ENCODE measurements at places on chromosomes 5 and 9.

DNA sequence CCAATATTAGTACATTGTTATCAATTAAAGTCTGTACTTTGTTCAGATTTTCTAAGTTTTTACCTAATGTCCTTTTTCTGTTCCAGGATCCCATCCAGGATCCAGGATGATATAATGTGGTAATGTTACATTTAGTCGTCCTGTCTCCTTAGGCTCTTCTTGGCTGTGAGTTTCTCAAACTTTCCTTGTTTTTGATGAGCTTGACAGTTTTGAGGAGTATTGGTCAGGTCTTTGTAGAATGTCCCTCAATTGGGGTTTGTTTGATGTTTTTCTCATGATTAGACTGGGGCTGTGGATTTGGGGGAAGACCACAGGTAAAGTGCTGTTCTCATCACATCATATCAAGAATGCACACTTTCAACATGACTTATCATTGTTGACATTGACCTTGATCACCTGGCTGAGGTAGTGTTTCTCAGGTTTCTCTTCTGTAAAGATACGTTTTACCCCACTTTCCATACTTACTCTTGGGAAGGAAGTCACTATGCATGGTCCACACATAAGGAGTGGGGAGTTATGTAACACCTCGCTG, 9.6 kb downstream of the NDFIP1 start:
- H3K4me1 ChIP-seq, result peaks cover 74% of the 10 kb centered on the region
- no peak overlapping the region for H3K27ac ChIP-seq
- peaks cover 45% of the 10 kb centered on the region for H3K36me3 ChIP-seq
- no peak overlapping the region for H3K4me3 ChIP-seq
- H3K27me3 ChIP-seq, result no peaks in the 10 kb centered on the region

- H3K4me1 ChIP-seq, result no peaks in the 10 kb centered on the region
- peaks cover 7% of the 10 kb centered on the region for H3K27me3 ChIP-seq
Observed at GRCh38 chr5:163574472-163575440, 69.3 kb downstream of the MAT2B start.

DNA sequence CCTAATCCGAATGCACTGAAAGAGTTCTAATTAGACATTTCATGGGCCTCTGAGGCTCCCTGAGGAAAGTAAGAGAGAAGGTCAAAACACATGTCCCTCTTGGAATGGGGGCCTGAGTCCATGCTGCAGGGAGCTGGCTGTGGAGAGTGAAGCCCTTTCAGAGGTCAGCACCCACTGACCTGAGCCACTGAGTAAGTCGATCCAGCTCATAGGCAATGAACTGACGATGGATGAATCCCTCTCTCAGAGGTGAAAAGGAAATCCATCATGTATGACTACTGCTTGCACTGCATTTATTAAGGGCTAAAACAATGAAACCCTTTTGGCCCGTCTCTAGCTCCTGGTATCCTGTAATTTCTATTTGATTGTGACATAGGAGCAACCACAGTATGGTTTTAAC, 288.9 kb upstream of the VLDLR start:
- H3K27me3 ChIP-seq, result peaks cover 3% of the 10 kb centered on the region
- no peak for DNase-seq
- no peak overlapping the region for H3K4me3 ChIP-seq

DNA sequence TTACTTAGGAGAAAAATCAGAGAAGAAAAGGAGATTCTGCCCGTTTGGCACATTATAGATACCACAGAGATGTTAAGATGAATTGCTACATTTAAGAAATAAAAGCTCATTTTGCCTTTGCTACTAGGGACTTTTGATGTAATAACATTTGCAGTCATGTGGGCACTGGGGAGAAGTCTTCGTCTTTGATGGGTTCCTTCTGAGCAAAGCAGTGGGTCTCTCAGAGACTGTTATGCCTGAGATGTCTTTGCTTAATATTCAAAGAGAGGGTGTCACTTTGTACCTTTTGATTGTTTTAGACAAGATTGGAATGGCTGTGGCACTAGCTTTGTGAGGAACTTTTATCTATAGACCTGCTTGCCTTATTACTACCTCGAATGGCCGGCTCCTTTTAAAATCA, 25.0 kb downstream of the SLC25A25 start:
- DNase-seq, result no peak
- H3K36me3 ChIP-seq, result peaks cover 26% of the 10 kb centered on the region
- peaks cover 63% of the 10 kb centered on the region for H3K4me1 ChIP-seq

- H3K36me3 ChIP-seq, result no peaks in the 10 kb centered on the region
- H3K27me3 ChIP-seq, result no peaks in the 10 kb centered on the region
- no peak overlapping the region for H3K27ac ChIP-seq
- no peaks in the 10 kb centered on the region for H3K4me1 ChIP-seq
- H3K4me3 ChIP-seq, result no peak overlapping the region
- no peak for DNase-seq
Observed at GRCh38 chr5:160833806-160834205, 18.2 kb downstream of the ATP10B start.

DNA sequence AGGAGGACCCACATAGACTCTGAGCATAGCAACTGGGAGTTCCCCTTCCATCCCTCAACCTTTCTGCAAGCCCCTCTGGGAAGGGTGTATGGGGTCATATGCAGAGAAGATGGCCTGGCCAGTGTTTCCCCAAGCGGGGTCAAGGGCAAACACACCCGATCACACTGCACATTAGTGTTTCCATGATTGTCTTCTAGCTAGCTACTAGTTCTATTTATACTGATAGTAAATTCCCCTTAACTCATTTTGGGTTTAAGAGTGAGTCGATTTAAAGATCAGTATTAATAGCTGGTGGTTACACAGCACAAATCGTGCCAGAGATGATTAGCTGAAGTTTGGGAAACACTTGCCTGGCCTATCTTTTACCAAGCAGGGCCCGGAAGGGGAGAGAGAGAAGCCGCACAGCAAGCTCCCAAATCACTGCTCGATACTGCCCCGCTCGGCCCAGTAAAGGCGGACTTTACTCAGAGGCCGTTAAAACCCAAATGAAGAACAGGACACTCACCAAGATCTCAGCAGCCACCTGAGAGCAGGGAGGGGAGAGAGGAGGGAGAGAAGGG, 29.4 kb upstream of the TNIP1 start:
- H3K4me3 ChIP-seq, result no peak overlapping the region
- no peaks in the 10 kb centered on the region for H3K4me1 ChIP-seq
- peaks cover 65% of the 10 kb centered on the region for H3K36me3 ChIP-seq

DNA sequence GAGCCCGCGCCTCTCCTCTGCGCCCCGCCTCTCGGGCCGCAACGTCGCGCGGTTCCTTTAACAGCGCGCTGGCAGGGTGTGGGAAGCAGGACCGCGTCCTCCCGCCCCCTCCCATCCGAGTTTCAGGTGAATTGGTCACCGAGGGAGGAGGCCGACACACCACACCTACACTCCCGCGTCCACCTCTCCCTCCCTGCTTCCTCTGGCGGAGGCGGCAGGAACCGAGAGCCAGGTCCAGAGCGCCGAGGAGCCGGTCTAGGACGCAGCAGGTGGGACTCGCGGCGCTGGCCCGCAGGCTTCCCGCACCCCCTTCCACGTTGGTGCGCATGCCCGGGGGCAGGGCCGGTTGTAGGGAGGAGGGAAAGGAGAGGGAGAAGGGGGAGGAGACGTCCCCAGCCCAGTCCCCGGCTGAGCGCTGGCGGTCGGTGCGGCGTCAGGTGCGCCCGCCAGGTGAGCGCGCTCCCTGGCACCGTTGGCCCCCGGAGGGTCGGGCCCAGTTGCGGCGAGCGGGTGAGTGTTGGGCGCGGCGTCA, at the start of gene OCLN:
Gene OCLN, plus strand, starts transcription at position 400 of the 532 bp plus-strand sequence. CDS start 11,455 bp downstream, outside the sequence.
- peaks cover 13% of the 10 kb centered on the region for H3K4me1 ChIP-seq
- DNase-seq, result peak; percentile 40
- no peak within 1 kb of the TSS for H3K27ac ChIP-seq
- peaks cover 78% of the 10 kb centered on the region for H3K27me3 ChIP-seq

GRCh38 chr9:115134941-115135340, 17.0 kb upstream of the TNC start:
- H3K27me3 ChIP-seq, result peaks cover 40% of the 10 kb centered on the region
- H3K27ac ChIP-seq, result no peak overlapping the region
- H3K4me1 ChIP-seq, result no peaks in the 10 kb centered on the region
- no peak overlapping the region for H3K4me3 ChIP-seq

GRCh38 chr9:24793787-24794186, 248.1 kb upstream of the IZUMO3 start:
- no peaks in the 10 kb centered on the region for H3K36me3 ChIP-seq
- H3K4me3 ChIP-seq, result no peak overlapping the region
- H3K27me3 ChIP-seq, result no peaks in the 10 kb centered on the region
- no peak overlapping the region for H3K27ac ChIP-seq
- DNase-seq, result no peak
- H3K4me1 ChIP-seq, result no peaks in the 10 kb centered on the region

DNA sequence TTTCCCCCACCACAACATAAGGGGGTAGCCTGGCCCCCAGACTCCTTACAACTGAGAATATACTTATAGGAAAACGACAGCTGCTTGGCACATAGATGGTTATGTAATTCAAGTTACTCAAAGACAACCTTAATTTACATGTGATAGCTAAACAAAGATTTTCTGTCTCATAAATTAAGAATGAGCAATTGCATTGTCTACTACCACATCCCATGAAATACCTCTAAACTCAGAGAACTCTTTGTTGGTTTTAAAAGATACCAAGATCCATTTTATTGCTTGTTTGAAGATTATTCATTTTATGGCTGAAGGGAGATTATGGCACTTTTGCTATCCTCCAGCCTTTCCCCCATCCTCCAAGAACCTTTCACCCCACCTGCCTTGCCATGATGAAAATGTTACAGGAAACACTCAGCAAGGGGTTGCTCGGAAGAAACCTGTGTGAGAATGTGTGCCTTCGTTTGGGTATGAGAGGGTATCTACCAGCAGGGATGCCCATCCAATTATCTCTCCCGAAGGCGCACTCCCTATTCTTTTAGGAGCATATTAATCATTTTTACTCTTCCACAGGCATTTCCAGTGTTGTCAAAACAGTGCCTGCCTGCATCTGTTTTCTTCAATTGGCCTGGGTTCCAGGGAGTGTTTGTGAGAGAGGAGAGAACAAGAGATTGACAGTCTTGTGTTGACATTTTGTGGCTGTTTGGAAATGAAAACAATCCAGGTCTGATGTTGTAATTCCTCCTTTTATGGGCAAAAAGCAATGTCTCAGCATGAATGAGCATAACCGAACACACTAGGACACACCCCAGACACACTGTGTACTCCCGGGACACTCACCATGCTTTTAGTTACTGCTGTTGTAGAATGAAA, 208.0 kb upstream of the ANKRD55 start:
- no peak overlapping the region for H3K4me3 ChIP-seq
- H3K27ac ChIP-seq, result no peak overlapping the region
- peaks cover 5% of the 10 kb centered on the region for H3K4me1 ChIP-seq
- no peak for DNase-seq
- H3K36me3 ChIP-seq, result no peaks in the 10 kb centered on the region

GRCh38 chr5:168962306-168962705, 338.6 kb downstream of the SLIT3 start:
- no peak overlapping the region for H3K27ac ChIP-seq
- no peaks in the 10 kb centered on the region for H3K4me1 ChIP-seq
- no peak overlapping the region for H3K4me3 ChIP-seq
- no peaks in the 10 kb centered on the region for H3K36me3 ChIP-seq
- no peaks in the 10 kb centered on the region for H3K27me3 ChIP-seq
- no peak for DNase-seq

- H3K4me3 ChIP-seq, result no peak overlapping the region
- H3K4me1 ChIP-seq, result no peaks in the 10 kb centered on the region
- no peak for DNase-seq
- peaks cover 22% of the 10 kb centered on the region for H3K27me3 ChIP-seq
- H3K36me3 ChIP-seq, result no peaks in the 10 kb centered on the region
Observed at GRCh38 chr9:91760906-91761305, 189.1 kb downstream of the ROR2 start.

DNA sequence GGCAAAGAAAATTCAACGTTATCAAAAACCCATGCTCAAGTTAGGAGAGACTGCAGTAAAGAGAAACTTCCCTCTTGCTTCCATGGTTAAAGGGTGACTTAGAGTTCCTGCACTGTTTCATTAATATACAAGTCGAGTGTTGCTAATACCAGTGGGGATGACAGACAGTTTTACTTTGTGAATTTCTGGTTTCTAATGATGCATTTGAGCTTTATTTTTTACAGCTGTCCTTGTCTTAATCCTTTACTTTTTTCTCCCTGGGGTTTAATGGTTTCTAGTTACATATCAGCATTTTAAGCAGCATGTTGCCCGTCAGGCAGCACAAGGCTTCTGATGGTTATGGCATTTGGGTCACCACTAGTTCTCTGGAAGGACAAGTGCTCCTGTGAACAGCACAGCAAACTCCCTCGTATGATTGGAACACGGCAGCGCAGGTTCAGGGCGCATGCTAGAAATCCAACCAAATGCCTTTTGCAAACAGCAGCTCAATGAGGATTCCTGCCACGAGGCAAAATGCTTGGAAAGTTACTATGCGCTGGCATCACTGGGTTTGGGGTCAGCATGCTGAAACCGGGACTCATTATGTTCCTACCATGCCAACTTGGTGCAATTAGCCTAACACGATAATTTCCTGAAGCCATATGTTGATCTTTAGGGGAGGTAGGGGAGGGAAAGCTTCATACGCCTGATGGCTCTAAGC, 463.8 kb downstream of the BNC2 start:
- no peaks in the 10 kb centered on the region for H3K36me3 ChIP-seq
- H3K27ac ChIP-seq, result no peak overlapping the region
- no peaks in the 10 kb centered on the region for H3K27me3 ChIP-seq
- DNase-seq, result no peak
- no peak overlapping the region for H3K4me3 ChIP-seq

GRCh38 chr5:88399561-88399960, 130.9 kb upstream of the TMEM161B start:
- peaks cover 12% of the 10 kb centered on the region for H3K27me3 ChIP-seq
- H3K4me1 ChIP-seq, result no peaks in the 10 kb centered on the region

Measured in activated naive CD4-positive, alpha-beta T cell treated with anti-CD3 and anti-CD28 coated beads, Interleukin-2, amount 10 ng/mL, durations not matched to agents 7 days and 5 days (primary cell).